ENCODE measurements at places on chromosomes 12 and 14.

DNA sequence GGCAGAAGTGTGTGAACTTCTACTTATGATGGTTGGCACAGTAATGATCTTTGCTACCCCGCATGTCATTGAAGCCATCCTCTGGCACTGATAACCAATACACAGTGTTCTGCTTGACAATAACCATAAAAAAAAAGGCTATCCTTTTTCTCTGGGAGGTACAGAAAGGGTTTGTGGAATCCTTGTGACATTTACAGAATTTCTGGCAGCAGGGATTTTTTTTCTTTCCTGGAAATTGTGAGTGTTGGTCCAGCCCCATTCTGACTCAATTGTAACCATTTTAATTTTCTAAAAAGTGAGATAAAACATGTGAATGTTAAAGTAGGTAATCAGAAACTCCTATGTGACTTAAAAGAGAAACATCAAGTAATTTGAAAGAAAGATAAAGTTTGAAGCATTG, 943.8 kb downstream of the TMTC2 start:
- DNase-seq: no peak

DNA sequence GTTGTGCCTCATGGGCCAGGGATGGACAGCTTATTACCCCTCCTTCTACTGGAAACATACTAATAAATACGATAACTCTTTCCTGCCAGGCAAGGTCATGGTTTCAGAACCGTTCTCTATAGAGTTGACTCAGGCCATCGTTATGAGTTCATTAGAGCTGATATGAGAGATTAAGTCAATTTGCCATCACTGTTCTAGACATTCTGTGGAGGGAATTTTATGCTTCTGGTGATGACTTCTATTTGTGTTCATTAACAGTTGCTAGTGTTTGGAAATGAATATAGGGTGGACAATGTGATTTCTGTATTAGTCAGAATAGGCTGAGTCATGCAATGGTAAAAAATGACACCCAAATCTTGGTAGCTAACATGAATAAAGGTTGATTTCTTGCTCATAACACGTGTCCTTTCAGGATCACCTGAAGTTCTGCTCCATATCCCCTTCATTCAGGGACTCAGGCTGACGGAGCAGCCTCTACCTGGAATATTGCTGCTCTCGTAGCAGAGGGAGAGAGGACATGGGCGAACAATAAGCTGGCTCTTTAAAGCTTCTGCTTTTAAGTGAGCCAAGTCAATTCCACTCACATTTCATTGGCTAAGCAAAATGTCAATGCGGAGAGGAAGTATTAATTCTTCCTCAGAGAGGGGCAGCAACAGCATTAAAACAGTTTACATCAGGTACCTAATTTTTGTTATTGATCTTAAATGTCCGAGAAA, 18.5 kb upstream of the TBPL2 start:
- no peak for DNase-seq

- DNase-seq: no peak
These were observed 86.4 kb upstream of the SINHCAF start for GRCh38 chr12:31412292-31412801.

- DNase-seq: no peak
These were observed 133.6 kb upstream of the NOS1 start for GRCh38 chr12:117494833-117495655.

GRCh38 chr12:76123259-76124212, 39.1 kb upstream of the NAP1L1 start:
- DNase-seq: no peak

GRCh38 chr12:22271023-22271422, 63.5 kb downstream of the ST8SIA1 start:
- no peak for DNase-seq

DNA sequence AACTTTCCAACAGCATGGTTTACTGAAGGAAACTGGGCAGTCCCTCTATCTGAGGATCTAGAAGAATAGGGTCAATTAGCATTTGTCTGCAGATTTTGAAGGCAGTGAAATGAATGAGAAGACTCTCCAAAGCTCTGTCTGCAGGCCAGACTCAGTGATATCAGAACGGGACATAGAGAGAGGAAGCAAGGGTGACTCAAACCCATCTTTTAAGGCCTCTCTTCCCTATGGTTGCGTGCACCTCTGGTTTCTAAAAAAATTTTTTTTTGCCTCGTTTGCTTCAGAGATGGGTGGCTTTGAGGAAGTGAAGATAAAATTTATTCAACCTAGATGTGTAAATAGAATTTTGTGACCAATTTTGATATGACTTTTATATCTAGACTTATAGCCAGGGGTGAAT, 71.9 kb upstream of the HOXC13 start:
- DNase-seq: no peak

- DNase-seq: no peak
These were observed 89.9 kb downstream of the NKX2-1 start for GRCh38 chr14:36430169-36430568.

DNA sequence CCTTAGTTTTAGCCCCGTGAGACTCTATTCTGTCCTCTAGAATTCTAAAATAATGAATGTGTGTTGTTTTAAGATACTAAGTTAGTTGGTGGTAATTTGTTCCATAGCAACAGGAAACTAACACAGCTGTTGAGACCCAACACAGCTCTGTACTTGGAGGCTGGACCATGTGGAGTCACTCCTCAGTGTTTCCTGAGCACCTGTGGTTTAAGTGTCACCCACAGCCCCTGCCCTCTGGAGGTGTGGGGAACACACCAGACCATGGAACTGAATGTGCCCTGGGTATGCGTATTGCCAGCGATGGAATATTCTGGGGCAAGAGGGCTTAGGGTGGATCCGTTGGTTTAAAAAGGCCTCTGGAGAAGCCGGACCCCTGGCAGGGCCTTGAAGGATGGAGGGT, 16.6 kb upstream of the GPR68 start:
- DNase-seq: no peak

DNA sequence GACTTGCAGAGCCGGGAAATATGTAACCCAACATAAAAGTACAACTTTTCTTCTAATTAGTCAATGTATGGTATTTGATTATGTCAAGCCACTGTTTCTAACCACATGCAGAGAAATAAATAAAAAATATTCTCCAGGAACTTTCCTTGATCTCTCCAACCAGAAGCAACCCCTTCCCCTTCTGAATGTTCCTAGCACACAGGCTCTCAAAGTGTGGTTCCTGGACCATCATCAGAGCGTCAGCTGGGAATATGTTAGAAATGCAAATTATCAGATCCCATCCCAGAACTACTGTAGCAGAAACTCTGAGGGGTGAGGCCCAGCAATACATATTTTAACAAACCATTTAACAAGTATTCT, 21.0 kb upstream of the ITPR2 start:
- DNase-seq: no peak

DNA sequence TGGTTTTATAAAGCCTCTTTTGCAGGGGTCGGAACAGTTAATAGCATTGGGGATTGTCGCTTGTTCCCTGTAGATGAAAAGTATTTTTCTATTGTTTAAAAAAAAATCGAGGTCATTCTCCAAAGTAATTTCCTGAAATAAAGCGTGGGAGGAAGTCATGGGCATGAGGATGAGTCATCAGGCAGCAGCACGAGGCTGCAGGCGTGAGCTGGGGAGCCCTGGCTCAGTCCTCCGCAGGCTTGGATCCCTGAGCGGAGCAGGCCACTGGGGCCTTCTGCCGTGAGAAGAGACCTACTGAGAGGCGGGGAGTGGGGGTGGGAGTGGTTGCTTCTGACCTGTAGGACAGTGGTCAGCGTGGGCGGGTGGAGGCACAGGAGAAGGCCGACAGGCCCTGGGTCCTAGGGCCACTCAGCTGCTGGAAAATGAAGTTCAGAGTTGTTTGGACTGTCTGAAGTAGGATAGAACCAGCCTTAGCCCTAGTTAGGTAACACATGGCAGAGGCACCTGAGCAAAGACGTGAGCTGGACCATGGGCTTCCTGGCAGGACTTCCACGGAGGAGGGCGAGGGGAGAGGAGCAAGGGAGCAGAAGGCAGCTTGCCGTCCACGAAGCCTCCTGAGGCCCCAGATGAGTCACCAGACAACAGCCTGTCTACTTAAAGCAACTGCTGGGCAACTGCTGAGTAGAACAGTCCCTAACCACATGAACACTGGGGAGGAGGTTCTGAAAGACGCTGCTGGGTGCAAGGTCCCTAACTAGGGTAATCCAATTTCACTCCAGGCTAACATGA, 21.1 kb upstream of the LGALS3 start:
- DNase-seq: no peak

- no peak for DNase-seq
These were observed 26.9 kb downstream of the TMTC1 start for GRCh38 chr12:29756741-29757390.

DNA sequence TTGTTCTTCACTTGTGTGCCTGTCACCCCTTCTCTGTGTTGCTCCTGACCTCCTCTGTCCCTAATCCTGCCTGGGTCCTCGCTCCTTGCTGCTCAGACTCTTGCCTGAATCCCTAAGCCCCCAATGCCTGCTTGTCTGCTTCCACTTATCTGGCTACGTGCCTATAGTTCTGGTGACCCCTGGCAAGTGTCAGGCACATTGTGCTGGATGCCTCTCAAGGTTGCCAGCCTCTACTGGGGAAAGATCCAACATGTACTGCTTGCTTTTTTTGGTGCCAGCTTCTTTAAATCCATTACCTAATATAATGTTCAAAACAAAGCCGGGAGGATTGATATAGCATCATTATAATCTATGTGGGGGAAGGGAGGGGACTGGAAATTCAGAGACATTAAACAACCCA, 448.0 kb upstream of the CCDC196 start:
- DNase-seq: no peak

DNA sequence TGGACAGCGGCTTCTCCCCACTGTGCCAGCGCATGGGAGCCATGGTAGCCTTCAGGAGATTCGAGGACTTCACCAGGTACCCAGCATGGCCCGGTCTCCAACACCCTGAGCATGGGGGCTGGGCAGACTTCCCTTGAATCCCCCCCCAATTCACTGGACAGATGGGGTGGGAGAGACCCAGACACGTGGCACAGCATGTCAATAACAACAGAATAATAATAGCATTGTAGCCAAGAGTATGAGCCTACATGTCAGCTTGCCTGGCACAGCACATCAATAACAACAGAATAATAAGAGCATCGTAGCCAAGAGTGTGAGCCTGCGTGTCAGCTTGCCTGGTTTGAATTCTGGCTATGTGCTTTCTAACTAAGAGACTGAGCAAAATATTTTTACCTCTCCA, 76.4 kb downstream of the FOXN4 start:
- no peak for DNase-seq

DNA sequence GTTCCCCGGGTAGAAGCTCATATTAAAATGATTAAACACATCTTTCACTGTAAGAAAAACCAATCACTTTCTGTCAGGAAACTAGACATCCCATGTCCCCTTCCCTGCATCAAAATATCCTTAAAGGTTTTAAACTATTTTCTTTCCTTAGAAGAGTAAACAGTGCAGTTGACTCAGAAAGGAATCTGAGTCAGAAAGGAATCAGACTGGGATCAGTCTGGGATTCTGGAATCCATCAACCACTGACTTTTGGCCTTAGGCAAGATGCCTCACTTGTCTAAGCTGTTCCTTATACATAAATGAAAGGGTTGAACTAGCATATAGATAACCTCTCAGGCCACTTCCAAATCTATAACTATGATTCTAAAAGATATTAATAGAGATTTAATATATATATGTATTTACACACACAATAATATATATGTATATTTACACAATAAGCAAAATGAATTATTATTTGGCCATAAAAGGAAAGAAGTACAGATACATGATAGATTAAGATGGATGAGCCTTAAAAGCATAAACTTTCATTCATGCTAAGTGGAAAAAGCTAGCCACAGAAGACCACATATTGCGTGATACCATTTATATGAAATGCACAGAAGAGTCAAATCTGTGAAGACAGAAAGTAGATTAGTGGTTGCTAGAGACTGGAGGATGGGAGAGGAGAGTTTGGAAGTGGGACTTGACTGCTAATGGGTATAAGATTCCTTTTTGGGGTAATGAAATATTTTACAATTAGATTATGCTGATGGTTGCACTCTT, 114.4 kb downstream of the SLC38A1 start:
- DNase-seq: no peak

GRCh38 chr14:61510736-61511557, 184.4 kb upstream of the HIF1A start:
- DNase-seq: no peak

DNA sequence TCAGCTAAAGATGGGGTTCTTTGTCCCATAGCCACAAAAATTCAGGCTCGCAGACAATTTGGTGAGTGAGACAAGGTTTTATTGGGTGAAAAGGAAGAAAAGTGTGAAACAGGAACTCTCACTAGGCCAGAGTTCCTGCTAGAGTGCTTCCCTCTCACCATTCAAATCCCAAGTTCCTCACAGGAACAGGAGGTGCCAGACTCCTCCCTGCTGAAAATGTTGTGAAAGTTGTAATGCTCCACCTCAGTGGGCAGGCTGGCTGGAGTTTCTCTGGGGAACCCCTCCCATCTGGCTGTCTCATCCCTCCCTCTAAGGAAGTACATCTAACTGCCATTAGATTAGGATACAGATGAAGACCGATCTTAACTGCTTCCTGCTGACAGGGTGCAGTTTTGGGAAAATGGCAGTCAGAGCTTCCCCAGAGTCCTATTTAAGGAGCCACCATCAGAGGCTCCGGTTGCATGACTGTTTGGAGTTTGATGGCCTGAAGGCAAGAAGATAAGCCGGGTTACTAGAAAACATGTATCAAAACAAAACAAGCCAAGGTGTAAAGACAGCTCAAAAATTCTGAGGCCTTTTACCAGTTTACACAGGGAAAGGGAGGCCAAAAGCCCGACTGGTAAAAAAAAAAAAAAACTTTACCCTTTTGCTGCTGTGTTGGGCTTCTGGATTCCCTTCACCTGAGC, 127.6 kb downstream of the FSCB start:
- DNase-seq: no peak

- no peak for DNase-seq
These were observed 992.7 kb upstream of the USP15 start for GRCh38 chr12:61267474-61267873.

- no peak for DNase-seq
These were observed 28.4 kb upstream of the BDKRB2 start for GRCh38 chr14:96176275-96176674.

DNA sequence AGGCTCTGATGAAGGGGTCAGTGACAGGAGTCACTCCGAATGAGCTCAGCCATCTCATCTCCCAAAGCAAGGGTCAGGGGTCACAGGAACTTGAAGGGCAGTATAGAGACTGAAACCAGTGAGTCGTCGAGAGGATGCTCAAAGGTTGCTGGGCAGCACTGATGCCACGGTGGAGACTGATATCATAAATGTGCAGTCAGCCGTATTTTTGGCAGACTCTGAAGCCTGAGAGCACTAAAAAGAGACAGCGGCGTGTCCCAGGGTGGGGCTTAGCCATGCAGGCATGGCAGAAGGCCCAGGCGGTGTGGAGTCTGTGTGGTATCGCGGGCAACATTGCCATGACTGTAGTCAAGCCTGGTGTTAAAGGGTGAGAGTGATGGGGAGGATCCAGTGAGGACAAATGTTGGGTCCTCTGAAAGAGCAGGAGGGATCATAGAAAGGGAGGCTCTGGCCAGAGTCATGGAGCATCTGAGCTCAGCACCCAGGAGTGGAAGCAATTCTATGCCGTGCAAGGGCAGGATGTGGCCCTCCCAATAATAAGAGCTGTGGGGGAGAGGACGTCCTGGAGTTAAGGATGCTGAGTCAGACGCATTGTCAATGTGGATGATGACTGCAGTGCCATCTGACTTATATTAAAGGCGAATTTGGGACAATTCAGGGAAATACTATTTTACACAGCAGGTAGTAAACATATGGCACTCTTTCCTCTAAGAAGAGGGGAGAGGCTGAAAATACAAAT, 241.2 kb upstream of the FKBP4 start:
- DNase-seq: no peak
